AG08395 (cell line): ENCODE measurements at places on chromosomes 1 and 21.

- no peak for DNase-seq
Measured at GRCh38 chr21:20016435-20017005, 981.7 kb upstream of the NCAM2 start.

GRCh38 chr1:5519366-5520135, 472.7 kb downstream of the NPHP4 start:
- no peak for DNase-seq

GRCh38 chr1:26970810-26971209, 10.5 kb upstream of the KDF1 start:
- no peak for DNase-seq

- DNase-seq: no peak
Measured at GRCh38 chr1:216896146-216896545, 172.9 kb upstream of the ESRRG start.

GRCh38 chr1:118788463-118788862, 199.7 kb downstream of the TBX15 start:
- DNase-seq: peak; percentile 50

GRCh38 chr1:238404921-238405320, 514.2 kb upstream of the ZP4 start:
- no peak for DNase-seq

GRCh38 chr1:99540744-99541143, 105.2 kb upstream of the PALMD start:
- no peak for DNase-seq

DNA sequence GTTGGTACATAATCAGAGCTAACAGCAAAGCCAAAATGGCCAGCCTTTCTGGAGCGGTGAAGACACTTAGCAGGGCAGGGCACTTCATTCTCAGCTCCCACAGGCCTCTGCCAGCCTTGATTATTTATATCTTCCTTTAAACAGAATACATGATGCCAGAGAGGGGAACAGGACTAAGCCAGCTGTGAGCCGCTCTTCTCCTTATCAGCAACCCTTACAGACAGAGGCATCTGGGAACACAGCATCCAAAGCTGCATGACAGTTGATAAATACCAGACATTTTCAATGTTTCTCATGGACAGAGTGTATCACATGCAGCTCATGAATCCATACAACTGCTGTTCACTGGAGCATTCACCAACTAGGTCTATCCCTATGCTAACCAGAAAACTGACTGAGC, 29.1 kb downstream of the DNAJC11 start:
- no peak for DNase-seq

DNA sequence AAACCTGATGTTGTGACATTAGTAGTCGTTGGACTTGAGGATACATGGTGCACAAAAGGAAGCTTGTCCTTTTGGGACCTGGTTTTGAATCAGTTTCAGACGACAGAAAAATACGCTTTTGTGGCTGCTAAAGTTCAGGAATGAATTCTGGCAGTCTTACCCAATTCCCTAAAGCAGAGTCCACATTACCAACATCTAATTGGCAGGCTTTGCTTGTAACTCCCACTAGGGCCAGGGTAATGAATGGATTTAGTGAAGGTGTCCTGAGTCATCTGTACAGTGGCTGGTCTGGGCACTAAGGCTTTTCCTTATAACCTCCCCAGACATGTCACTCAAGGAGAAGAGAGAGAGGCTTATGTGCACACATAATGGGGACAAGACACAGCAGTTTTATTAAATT, 66.2 kb upstream of the RNPC3 start:
- DNase-seq: no peak

- peak; percentile 35 for DNase-seq
Measured at GRCh38 chr1:6544831-6545230, 9.5 kb downstream of the NOL9 start.

DNA sequence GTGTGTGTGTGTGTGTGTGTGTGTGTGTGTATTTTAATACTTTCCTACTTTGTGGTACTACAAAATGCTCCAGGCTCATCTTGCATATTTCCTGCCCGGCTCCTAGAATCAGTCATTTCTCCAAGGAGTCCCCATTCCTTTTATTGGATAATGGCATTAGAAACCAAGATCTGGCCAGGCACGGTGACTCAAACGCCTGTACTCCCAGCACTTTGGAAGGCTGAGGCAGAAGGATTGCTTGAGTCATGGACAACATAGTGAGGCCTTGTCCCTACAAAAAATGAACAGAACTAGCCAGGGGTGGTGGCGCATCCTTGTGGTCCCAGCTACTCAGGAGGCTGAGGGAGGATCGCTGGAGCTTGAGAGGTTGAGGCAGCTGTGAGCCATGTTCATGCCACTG, 20.3 kb downstream of the EPB41 start:
- DNase-seq: no peak

DNA sequence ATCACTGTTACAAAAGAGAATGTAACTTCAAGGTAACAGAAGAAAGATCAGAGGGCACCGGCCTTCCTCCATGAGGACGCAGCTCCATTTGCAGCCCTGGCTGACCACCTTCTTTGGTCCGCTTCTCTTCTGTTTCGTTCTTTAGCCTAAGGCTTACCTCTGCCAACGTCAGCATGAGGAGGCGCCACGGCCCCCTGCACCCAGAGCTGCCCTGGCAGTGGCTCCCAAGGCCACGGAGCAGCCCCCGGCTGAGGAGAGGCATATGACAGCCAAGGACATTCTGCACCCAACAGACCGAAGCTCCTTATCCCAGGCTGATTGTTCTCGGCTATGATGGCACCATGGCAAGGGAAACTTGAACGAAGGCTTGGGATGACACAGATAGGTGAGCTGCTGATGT, 250.3 kb downstream of the TOMM20 start:
- DNase-seq: no peak

DNA sequence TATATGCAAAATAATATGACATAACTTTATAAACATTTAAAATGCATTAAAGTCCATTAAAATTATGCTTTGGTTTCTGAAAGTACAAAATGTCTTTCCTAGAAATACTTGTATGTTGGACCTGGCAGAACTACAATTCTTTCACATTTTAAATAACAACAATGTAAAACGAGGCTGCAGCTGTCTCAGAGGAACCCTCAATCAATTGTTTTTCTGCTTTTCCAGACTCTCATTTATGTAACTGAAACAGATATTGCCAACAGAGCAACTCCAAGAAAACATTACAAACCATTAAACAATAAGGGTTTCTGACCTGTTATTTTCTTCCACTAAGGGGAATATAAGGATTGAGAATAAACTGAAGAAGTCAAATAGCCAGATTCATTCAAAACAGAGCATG, 1193.4 kb downstream of the NCAM2 start:
- no peak for DNase-seq

DNA sequence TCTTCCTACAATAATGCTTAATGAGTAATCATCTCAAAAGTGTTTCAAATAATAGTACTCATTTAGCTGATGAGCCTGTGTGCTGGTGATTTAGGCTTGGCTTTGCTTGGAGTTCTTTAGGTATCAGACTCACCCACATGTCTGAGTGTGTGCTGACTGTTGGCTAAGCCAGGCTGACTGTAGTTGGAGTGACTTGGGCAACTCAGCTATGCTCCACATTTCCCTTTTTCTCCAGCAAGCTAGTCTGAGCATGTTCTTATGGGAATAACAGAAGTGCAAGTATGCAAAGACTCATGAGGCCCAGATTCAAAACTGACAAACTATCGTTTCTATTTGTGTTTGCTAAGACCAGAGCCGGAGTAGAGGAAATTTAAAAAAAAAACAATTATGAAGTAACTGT, 99.0 kb upstream of the ADGRL4 start:
- DNase-seq: no peak

DNA sequence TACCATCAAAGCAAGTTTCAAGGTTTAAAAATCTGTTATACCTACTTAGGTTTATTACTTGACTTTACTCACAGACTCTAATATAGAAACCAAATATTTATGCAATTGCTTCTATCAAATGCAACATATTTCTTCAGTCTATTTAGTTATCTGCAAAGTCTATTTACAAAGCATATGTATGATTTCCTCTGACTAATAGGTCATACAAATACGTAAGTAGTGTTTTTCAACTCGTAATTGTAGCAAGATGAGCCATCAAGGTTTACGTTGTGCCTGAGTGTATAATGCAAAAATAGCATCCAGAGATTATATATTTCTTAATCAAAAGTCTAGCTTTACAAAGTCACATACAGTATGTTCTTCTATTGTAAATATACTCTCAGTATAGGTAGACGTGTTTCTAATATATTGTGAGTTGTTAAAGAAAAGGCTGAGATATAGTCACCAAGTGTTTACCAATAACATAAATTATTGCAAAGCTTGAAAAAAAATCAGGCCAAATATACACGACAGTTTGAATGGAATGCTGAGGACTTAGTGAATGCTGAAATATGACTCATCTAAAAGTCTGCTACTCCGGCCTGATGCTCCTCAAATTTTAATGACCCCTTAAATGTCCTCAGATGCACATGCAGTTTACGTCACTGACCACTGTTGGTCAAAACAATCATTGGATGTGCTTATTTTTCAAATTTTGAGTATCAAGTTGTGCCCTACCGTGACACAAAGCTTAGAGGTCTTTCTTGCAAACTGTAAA, 48.4 kb downstream of the ADAMTS5 start:
- peak; percentile 73 for DNase-seq

DNA sequence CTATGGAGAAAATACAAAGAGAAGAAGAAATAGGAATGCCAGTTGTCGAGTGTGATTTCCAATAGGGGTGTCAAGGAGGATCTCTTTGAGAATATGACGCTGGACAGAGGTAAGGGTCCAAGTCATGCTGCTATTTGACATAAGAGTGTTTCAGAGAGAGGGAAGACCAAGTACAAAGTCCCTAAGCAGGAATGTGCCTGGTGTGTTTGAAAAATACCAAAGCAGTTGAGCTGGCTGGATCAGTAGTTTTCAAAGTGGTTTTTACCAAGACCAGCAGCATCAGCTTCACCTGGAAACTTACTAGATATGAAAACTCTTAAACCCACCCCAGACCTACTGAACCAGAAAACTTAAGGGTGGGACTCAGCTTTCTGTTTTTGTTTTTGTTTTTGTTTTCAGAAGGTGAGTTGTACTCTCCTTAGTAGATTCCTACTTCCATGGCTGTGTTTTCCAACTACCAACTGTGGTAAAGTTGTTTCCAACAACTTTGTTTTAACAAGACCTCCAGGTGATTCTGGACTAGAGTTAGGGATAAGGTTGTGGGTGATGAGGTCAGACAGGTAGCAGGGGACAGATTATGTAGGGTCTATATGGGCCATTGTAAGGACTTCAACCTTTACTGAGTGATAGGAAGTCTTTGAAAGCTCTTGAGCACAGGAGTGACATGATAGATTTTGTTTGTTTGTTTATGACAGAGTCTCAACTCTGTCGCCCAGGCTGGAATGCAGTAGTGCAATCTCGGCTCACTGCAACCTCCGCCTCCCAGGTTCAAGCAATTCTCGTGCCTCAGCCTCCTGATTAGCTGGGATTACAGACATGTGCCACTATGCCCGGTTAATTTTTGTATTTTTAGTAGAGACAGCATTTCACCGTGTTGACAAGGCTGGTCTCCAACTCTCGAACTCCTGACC, 7.3 kb upstream of the GJA9 start:
- no peak for DNase-seq

DNA sequence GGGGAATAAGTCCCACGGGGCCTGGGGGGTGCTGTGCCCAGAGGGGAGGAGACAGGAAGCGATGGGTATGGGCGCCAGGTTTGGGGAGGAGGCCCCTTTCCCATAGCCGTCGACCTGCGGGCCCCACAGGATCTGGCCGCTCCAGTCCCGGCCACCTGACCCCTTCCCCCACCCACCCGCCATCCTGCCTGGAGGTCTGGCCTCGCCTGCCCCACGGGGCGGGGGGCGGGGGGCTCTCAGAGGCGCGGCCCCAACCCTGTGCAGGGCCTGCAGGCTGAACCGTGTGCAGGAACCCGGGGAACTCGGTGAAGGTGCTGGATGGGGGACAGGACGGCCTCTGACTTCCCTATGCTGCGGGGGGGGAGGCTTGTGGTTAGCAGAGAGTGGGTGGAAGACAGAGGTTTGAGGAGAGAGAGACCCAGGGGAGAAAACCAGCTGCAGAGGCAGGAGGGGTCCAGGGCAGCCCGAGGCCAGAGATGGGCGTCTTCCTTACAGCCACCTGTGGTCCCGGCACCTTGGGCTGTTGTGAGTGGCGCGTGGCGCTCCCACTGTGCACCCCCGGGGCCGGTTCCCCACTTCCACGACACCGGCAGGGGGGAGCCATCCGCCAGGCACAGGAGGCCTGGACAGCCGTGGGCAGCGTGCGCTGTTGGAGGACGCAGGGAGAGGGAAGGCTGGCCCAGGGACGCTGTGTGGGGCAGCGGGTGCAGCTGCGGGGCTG, 2.5 kb upstream of the TNFRSF18 start:
- no peak for DNase-seq

DNA sequence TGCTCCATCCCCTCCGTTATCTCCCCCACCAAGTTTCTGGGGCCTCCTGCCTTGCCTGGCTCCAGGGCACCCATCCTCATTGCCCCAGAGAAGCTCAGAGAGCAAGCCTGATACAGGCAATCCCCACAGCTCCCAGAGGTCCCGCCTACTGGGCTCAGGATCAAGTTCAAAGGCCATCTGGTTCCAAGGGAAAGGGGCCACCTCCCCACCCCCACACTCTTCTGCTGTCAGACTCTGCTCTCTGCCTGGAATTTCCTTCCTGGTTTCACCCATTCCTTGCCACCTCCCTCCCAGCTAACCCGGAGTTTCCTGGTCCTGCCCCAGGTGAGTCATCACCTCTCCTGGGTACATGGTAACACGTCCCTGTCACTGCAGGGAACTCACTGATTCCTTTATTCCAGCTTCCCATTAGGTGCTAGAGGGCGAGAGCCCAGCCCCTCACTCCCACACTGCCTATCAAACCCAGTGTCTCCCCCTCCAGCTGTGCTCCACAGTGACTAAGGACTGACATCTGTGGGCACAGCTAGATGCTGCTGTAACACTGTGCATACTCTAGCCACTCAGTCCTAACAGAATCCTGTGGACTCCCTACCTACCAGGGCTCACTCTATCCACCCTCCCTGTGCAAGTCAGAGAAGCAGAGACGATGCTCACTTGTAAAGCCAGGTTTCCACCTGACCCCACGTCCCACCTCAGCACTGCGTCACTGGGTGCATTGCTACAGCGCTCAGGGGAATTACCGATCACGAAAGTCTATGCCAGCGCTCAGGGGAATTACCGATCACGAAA, 21.8 kb downstream of the RSPH1 start:
- peak; percentile 13 for DNase-seq

- DNase-seq: no peak
Measured at GRCh38 chr1:178020968-178021640, 51.2 kb upstream of the SEC16B start.

DNA sequence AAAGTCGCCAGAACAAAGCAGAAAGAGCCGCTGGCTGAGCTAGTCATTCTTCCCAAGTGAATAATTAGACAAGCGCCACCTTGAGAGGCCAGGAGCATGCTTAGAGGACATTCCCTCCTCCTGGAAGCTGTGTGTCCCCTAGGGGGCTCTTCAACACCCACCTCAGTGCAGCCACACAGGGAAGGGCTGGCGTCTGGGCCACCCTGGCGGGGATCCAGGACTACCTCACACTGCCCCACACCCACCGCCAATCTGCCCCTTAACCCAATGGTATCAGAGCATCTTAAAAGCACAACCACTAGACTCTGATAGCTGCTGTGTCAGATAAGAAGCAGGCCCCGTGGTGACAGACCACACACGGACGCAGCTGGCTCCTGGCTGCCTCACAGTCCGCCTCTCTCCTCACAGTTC, 24.9 kb downstream of the SETD4 start:
- no peak for DNase-seq

- DNase-seq: no peak
Measured at GRCh38 chr21:32753818-32754585, 17.6 kb downstream of the PAXBP1 start.
